ENCODE measurements at places on chromosomes 1 and 21. TPM values are rescaled to one million over a fixed set of nuclear protein-coding genes. Genes with fewer than 3 reads are reported as not detected.

The HOOK1 gene
- total RNA-seq = 18.0 TPM

The NTNG1 gene
- total RNA-seq = not detected

The C1QA gene
- total RNA-seq = not detected

The AMY2A gene
- total RNA-seq = not detected

The TNNT2 gene
- total RNA-seq = not detected

The LRRC7 gene
- not detected for total RNA-seq

The IL19 gene
- not detected for total RNA-seq

DNA sequence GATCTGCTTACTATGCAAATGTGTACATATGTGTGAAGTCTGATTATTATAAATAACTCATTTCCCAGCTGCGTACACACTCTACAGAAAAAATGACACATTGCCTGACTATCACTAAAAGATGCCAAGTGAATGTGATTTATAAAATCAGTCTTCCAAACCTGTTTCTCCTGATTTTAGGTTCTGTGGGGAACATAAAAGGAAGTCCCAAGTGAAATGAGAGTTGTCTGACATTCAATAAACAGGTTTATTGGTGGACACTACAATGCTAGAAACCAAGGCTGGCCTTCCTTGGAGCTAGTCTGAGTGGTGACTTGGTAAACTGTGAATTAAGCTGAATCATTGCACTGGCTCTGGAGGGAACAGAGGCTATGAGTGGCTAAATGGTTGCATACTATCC, 287.9 kb upstream of the ESRRG start:
- no peak overlapping the region for H3K4me3 ChIP-seq
- H3K36me3 ChIP-seq = no peaks in the 10 kb centered on the region
- H3K27ac ChIP-seq = no peak overlapping the region
- no peak for DNase-seq

GRCh38 chr1:109906160-109906838, 4.3 kb upstream of the CSF1 start:
- H3K27me3 ChIP-seq = no peaks in the 10 kb centered on the region
- peaks cover 42% of the 10 kb centered on the region for H3K4me1 ChIP-seq
- no peaks in the 10 kb centered on the region for H3K36me3 ChIP-seq

DNA sequence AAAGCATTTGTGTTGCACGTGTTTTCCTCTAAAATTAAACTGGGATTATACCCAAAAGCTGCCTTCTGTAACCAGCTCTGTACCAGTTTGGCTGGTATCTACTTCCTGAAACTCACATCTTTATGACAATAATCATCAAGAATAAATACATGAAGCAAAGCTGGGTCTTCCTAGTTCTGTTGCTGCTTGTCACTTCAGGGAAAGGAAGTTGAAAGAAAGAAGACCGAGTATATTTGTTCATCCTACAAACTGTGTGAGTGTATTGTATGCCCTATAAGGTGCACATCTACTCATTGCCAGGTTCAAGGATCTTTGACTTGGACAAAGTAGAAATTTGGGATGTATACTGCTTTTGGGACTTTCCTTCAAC, 29.1 kb upstream of the IFNGR2 start:
- no peak for DNase-seq
- H3K4me3 ChIP-seq = no peak overlapping the region
- no peaks in the 10 kb centered on the region for H3K27me3 ChIP-seq
- no peak overlapping the region for H3K27ac ChIP-seq
- H3K4me1 ChIP-seq = peaks cover 8% of the 10 kb centered on the region

DNA sequence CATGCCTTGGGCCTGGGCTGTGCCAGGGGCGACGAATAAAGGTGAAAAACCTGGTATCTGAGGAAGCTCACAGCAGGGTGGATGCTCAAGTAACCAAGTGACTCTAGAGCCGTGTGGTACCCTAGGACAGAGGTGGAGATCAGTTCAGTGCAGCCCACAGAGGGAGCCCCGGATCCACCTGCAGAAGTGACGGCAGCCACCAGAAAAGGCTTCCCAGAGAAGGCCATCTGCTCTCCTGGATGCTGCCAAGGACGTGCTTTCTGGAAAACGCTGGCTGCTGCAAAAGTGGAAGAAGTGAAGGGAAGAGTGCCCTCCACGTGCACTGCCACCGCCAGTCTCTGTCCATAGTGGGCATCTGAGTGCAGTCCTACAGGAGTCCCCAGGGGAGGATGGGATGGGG, 27.7 kb downstream of the TMCO4 start:
- no peak overlapping the region for H3K4me3 ChIP-seq
- H3K36me3 ChIP-seq = peaks cover 5% of the 10 kb centered on the region
- DNase-seq = no peak
- H3K27ac ChIP-seq = no peak overlapping the region
- peaks cover 2% of the 10 kb centered on the region for H3K4me1 ChIP-seq

DNA sequence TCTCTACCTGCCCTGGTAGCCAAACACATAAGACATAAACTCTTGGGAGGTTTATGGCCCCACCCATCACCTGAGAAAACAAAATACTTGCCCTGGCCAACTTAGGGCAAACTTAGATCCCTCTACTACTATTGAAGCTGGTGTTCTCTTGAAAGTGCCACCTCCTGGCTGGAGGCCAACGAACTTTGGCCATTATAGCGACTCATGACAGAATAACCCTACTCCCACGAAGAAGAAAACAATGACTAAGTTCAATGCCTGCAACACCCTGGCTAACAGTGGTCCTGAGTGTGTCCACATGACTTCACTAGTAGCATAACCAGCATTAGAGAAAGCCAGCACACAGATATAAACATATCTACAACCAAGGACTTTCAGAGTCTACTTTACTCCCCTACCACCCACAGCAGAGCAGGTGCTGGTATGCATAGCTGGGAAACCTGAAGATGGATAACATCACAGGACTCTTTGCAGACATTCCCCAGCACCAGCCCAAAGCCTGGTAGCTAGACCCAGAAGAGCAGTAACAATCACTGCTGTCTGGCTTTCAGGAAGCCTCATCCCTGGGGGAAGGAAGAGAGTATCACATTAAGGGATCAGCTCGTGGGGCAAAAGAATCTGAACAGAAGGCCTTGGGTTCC, 81.0 kb downstream of the SLC30A10 start:
- no peaks in the 10 kb centered on the region for H3K27me3 ChIP-seq
- no peaks in the 10 kb centered on the region for H3K4me1 ChIP-seq
- H3K4me3 ChIP-seq = no peak overlapping the region
- DNase-seq = no peak

DNA sequence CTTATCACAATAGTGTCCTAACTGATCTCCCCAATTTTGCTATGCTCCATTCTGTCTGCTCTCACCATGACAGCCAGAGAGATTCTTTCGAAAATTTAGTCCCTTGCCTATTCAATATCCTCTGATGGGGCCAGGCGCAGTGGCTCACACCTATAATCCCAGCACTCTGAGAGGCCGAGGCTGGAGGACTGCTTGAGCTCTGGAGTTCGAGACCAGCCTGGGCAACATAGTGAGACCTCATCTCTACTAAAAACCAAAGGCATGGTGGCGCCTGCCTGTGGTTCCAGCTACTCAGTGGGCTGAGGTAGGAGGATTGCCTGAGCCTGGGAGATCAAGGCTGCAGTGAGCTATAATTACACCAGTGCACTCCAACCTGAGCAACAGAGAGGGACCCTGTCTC, 16.1 kb upstream of the PDZK1IP1 start:
- H3K27me3 ChIP-seq = peaks cover 69% of the 10 kb centered on the region
- no peak overlapping the region for H3K27ac ChIP-seq
- H3K36me3 ChIP-seq = peaks cover 2% of the 10 kb centered on the region
- no peak for DNase-seq

DNA sequence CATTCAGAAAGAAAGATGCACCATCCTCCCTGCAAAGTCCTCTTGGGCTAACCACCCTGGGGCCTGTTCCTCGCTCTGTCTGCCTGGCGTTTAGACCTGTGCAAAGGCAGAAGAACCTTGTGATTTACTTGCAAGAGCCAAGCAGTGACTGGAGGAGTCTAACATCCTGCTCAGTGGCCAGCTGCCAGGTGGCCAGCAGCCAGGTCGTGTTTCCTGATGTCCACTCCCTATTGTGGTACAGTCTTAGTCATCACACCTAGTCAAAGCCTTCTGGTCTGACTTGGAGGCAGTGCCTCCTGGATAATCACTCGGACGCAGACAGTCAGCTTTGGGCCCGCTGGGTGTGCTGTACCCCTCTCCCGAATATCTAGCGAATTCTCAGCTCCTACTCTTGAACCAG, 118.1 kb downstream of the PGBD5 start:
- no peaks in the 10 kb centered on the region for H3K36me3 ChIP-seq
- H3K27me3 ChIP-seq = peaks cover 23% of the 10 kb centered on the region
- no peak overlapping the region for H3K27ac ChIP-seq
- DNase-seq = no peak
- H3K4me3 ChIP-seq = no peak overlapping the region

DNA sequence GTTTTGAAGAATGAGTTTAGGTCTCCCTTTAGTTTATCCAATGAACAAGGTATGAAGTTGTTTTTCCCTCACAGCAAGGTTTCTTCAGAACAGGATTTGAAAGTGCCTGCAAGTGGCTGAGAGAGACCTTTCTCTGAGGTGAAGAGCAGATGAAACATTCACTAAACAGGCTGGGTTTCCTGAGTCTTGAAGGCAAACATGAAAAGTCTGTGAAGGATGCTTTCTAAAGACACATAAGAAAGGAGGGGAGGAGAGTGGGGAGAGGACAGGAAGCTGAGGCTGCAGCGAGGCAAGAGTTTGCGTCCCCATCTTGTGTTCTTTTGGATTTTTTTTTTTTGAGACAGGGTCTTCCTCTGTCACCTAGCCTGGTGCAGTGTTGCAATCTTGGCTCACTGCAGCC, 95.7 kb upstream of the SIM2 start:
- H3K36me3 ChIP-seq = peaks cover 2% of the 10 kb centered on the region
- H3K4me3 ChIP-seq = no peak overlapping the region
- peaks cover 38% of the 10 kb centered on the region for H3K27me3 ChIP-seq
- no peak for DNase-seq
- peaks cover 2% of the 10 kb centered on the region for H3K4me1 ChIP-seq

- no peaks in the 10 kb centered on the region for H3K36me3 ChIP-seq
- H3K27me3 ChIP-seq = no peaks in the 10 kb centered on the region
- H3K4me3 ChIP-seq = no peak overlapping the region
- no peak for DNase-seq
- no peak overlapping the region for H3K27ac ChIP-seq
- no peaks in the 10 kb centered on the region for H3K4me1 ChIP-seq
These were observed 565.2 kb downstream of the NEGR1 start for GRCh38 chr1:71717186-71717585.

DNA sequence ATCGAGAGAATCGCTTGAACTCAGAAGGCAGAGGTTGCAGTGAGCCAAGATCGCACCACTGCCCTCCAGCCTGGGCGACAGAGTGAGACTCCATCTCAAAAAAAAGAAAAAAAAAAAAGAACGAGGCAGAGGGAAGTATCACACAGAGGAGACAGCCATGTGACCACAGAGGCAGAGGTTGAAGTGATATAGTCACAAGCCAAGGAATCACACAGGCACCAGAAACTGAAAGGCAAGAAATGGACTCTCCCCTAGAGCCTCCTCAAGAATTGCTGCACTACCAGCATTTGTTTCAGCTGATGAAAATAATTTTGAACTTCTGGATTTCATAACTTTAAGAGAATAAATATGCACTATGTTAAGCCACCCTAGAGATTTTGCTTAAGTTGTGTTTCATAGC, 459.6 kb downstream of the PTPRC start:
- no peak overlapping the region for H3K4me3 ChIP-seq
- peak overlapping the region; percentile 60 for H3K27ac ChIP-seq
- no peaks in the 10 kb centered on the region for H3K27me3 ChIP-seq
- H3K4me1 ChIP-seq = no peaks in the 10 kb centered on the region

GRCh38 chr21:27257226-27257625, 290.3 kb upstream of the ADAMTS5 start:
- no peaks in the 10 kb centered on the region for H3K27me3 ChIP-seq
- no peak for DNase-seq
- H3K36me3 ChIP-seq = no peaks in the 10 kb centered on the region
- H3K4me1 ChIP-seq = no peaks in the 10 kb centered on the region

- H3K27me3 ChIP-seq = peaks cover 7% of the 10 kb centered on the region
- no peaks in the 10 kb centered on the region for H3K4me1 ChIP-seq
- H3K27ac ChIP-seq = no peak overlapping the region
- H3K36me3 ChIP-seq = no peaks in the 10 kb centered on the region
These were observed 283.3 kb upstream of the ST6GALNAC5 start for GRCh38 chr1:76583875-76584477.

GRCh38 chr1:160115545-160116282, at the start of gene ATP1A2:
Gene ATP1A2, plus strand, starts transcription at chr1:160115759. Its CDS starts 103 bp downstream, at chr1:160115862.
- H3K4me1 ChIP-seq = peaks cover 6% of the 10 kb centered on the region
- H3K27me3 ChIP-seq = peaks cover 52% of the 10 kb centered on the region
- peaks cover 3% of the 10 kb centered on the region for H3K36me3 ChIP-seq
- H3K4me3 ChIP-seq = no peak within 1 kb of the TSS
- H3K27ac ChIP-seq = no peak within 1 kb of the TSS
- DNase-seq = no peak

GRCh38 chr21:36236052-36236730, 79.6 kb downstream of the DOP1B start:
- H3K27ac ChIP-seq = no peak overlapping the region
- DNase-seq = no peak
- peaks cover 16% of the 10 kb centered on the region for H3K4me1 ChIP-seq

DNA sequence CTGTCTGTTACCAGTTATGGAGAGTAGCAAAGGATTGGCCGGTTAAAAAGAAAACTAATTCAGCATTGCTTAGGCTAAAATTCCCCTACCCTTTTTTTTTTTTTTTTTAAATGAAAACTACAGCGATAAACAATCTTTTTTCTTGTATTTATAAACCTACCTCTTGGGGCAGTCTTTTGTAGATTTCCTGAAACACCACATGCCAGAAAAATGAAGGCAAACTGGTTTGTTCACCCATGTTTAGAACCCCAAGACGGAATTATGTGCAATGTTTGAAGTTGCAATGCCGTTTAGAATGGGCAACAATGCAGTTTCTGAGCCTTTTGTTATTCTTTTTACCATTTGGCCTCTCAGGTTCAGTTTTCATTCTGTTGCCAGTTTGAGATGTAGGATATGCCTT, 59.1 kb downstream of the PRDM2 start:
- peaks cover 56% of the 10 kb centered on the region for H3K4me1 ChIP-seq
- H3K4me3 ChIP-seq = peak overlapping the region; percentile 62
- H3K27me3 ChIP-seq = no peaks in the 10 kb centered on the region
- peaks cover under 1% of the 10 kb centered on the region for H3K36me3 ChIP-seq
- H3K27ac ChIP-seq = no peak overlapping the region

DNA sequence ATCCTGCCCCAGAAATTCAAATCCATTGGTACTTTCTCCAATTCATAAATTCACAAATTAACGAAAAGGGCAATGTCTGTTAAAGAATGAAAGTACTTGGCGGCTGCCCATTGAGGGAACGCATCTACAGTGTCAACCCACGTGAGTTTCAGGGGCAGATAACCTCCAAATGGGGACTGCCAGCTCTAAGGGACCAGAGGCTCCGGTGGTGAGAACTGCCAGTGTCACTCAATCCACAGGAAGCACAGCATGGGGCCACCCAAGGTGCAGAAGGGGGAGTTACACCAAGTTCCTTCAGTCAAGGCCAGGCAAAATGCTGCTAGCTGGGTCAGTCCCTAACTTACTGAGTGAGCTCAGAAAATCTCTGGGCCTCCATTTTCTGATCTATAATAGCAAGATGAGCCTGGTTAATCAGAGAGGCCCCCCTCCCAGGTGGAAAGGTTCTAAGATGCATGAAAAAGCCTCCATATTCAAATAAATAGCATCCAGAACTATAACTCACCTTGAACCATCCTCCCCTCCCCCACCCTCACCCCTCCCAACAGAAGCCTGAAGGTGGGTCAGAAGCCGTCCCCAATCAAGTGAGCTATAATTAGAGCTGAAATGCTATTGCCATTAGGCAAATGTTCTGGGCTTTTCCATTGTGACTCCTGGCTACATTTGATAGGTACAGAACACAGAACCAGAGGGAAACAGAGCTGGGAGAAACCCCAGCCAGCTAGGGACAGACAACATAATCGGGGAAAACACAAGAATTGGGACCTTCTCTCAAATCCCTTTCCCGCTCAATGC, 41.7 kb downstream of the LRP8 start:
- H3K4me1 ChIP-seq = peaks cover 3% of the 10 kb centered on the region
- no peak overlapping the region for H3K4me3 ChIP-seq
- H3K36me3 ChIP-seq = no peaks in the 10 kb centered on the region
- peak overlapping the region; percentile 54 for H3K27ac ChIP-seq
- H3K27me3 ChIP-seq = no peaks in the 10 kb centered on the region
- no peak for DNase-seq
